ENCODE measurements at places on chromosomes 2 and 18.

- no peak for DNase-seq
These were observed 53.8 kb downstream of the SKA1 start for GRCh38 chr18:50428531-50429206.

DNA sequence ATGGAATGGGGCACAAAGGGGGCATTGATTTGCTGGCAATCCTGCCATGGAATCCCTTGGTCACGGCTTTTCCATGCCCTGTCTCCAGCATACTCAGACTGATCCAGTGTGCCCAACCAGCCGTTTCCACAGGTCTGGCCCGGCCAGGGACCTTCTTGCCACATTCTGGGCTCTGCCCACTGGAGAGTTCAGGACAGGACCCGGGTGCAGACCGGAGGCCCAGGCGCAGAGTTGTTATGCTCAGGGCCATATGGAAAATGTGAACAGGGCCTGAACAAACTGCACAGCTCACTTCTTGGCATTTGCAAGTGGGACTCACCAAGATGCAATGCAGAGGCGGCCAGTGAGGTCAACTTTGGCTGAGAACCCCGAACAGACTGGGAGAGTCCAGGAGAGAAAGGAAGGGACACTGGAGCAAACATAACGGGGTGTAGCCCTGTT is 15.6 kb upstream of the ASAP2 start:
- DNase-seq, result peak; percentile 19

- DNase-seq, result no peak
These were observed 1284.1 kb upstream of the GYPC start for GRCh38 chr2:125371867-125372266.

GRCh38 chr18:33960417-33960816 is 264.3 kb downstream of the NOL4 start:
- no peak for DNase-seq
